ENCODE measurements at places on chromosomes 7 and 10.

- peak; percentile 26 for DNase-seq
These were observed 673.9 kb upstream of the GALNT17 start for GRCh38 chr7:70457883-70458680.

GRCh38 chr10:26446258-26446657 is 8.1 kb downstream of the APBB1IP start:
- DNase-seq, result no peak

GRCh38 chr10:119872610-119872859 is at the start of gene MCMBP:
TSS of gene MCMBP (minus strand) at chr10:119872843. CDS start at chr10:119872584, 259 bp downstream.
- no peak for DNase-seq

- no peak for DNase-seq
These were observed 162.9 kb upstream of the CELF2 start for GRCh38 chr10:10854725-10855124.

- no peak for DNase-seq
These were observed 153.3 kb downstream of the STK31 start for GRCh38 chr7:23863209-23863787.
